Sigmoid colon (tissue), 7 donors: ENCODE measurements at places on chromosomes 11 and 22. TPM values are rescaled to one million over a fixed set of nuclear protein-coding genes. Genes with fewer than 3 reads are reported as not detected.
A peak's percentile ranks its signal among the peaks of the same experiment; 100 is the strongest.

The FKBP2 gene
- total RNA-seq, result 50.1 TPM

GRCh38 chr11:108112057-108112456 lies 9.3 kb upstream of the ACAT1 start:
- no peak for DNase-seq

- DNase-seq, result no peak
These were observed 32.7 kb upstream of the DDX10 start for GRCh38 chr11:108632041-108632704.

The MMP27 gene
- not detected for total RNA-seq

The CYTH4 gene
- total RNA-seq, result 22.0 TPM

The C11orf68 gene
- total RNA-seq, result 22.1 TPM

The AHNAK gene
- total RNA-seq, result 897 TPM

- DNase-seq, result no peak
These were observed 25.0 kb upstream of the SLC5A1 start for GRCh38 chr22:32018056-32018455.

- DNase-seq, result no peak
These were observed 14.9 kb downstream of the EIF4ENIF1 start for GRCh38 chr22:31474743-31475142.

The FDX1 gene
- total RNA-seq, result 13.8 TPM

GRCh38 chr11:47062736-47063135 lies 113.9 kb downstream of the ARFGAP2 start:
- DNase-seq, result no peak

- DNase-seq, result no peak
These were observed 63.2 kb downstream of the PPP6R3 start for GRCh38 chr11:68523743-68524142.

- DNase-seq, result no peak
These were observed 331.8 kb upstream of the MPPED2 start for GRCh38 chr11:30917859-30918478.

DNA sequence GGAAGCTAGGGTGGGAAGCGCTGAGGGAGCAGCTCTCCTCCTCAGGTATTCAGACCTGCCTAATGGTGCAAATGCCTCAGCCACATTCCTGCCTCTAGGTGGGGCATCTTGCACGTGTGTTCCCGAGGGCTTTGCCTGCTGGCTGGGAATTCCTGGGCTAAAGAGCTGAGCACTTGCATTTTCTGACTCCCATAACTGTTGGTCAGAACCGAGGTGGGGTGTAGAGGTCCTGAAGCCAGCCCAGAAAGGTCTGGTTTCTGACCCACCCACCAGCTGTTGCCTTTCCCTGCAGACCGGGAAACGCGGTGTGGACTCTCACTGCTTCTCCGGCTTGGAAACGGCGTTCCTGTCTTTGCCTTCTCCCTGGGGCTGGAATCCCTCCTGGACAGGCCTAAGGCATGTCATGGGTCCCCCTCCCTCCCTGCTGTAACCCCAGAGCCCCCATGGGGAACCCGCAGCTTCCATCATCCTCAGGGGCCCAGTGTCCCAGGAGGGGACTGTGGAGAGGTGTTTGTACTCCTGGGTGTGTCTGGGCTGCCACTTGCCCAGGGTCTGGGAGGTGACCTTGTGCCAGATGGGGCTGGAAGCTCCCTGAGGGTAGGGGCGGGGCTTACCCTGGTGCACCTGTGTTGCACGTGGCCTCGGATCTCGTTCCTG lies 24.0 kb upstream of the SMIM38 start:
- DNase-seq, result no peak

DNA sequence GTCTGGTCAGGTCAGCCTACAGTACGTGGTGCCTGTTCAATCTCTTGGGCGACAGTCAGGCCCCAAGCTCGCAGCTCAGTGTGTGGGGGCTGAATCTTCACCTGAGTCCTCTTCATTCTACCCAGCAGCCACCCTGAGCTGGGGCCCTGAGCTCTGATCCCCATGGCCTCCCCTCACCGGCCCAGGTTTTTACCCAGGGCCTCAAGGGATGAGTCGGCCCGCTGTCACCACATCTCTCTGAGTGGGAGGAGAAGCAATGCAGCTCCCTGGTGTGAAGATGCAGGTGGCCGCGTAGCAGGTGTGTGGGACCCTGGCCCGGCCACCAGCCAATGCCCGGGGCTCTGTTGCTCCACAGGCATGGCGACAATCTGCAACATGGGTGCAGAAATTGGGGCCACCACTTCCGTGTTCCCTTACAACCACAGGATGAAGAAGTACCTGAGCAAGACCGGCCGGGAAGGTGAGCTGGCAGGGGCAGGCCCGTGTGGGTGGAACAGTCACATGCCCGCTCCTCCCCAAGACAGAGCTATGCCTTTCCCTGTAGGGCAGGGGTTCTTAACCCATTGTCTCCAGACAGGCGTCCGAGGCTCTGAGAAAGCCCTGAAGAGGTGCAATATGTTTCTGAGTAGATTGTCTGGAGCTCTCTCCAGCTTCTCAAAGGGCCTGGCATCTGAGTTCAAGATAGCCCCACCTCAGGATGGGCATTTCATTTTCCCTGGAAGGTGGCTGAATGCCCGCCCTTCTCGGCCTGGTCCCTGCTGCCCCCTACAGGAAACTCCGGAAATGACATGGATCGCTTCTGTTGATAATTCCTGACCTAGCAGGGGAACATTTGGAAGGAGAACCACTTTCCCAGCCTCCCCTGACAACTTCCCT lies 26.9 kb downstream of the POLR3H start:
- DNase-seq, result peak; percentile 89
